ENCODE measurements at places on chromosomes 4 and X.

DNA sequence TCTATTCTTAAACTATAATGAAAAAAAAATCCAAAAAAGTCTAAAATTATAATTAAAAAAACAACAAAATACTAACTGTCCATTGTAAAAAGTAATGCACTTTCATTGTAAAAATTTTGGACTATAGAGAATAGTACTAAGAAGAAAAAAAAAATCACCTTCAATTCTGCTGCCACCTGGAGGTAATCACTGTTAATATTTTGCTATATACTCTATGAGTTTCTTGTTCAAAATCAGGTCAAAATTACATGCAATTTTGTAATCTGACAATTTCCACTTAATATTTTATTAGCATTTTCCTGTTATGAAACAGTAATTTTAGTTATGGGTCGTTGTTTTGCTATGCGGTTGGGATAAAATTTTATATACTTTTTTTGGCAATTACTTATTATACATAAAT, 62.0 kb downstream of the HTT start:
- peak; percentile 39 for DNase-seq

GRCh38 chr4:156942991-156943390, 28.6 kb downstream of the PDGFC start:
- no peak for DNase-seq

GRCh38 chr4:26000274-26000950, 86.4 kb downstream of the SMIM20 start:
- no peak for DNase-seq

DNA sequence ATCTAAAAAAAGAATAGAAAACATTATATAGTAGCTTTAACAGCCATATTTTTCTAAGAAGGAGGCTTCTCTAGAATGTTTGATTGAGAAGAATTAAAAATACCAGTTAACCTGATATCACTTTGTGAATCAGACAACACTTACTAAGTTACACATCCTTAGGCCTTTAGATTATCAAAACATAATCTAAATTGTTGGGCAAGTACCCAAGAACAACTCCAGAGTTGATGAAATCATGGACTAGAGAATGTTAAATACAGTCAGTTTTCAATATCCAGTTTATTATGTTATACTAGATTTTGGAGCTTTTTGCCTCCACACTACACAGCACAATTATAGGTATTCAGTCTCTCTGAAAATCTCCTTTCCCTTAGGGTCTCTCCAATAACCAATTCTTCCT, 39.6 kb downstream of the ARL13A start:
- DNase-seq, result no peak

DNA sequence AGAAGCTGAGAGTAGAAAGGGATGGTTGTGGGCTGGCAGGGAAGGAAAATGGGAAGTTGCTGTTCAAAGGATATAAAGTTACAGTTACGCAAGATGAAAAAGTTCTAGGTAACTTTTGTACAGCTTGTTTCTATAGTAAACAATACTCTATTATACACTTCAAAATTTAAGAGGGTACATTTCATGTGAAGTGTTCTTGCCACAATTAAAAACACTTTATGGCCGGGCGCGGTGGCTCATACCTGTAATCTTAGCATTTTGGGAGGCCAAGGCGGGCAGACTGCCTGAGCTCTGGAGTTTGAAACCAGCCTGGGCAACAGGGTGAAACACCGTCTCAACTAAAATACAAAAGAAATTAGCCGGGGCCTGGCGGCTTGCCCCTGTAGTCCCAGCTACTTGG, 623.6 kb downstream of the STIM2 start:
- DNase-seq, result no peak
